ENCODE measurements at places on chromosomes 3 and 15.

GRCh38 chr3:121985846-121986245 is 36.2 kb downstream of the ILDR1 start:
- no peak for DNase-seq

DNA sequence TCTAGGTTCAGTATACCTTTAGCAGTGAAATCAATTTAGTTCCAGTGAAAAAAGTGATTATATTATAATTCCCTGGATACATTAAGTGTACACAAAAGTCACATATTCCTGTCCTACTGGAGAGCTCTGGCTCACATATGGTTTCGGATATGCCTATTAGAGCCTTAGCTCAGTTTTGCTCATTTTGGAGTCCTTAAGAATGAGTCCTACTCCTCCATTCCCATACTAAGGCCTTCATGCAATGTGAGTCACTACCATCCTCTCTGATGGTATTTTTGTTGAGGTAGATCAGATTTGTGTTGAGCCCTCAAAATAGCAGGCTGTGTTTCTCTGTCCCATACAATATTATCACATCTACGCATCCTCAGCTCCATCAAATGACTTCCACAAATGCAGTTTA is 294.2 kb upstream of the COL8A1 start:
- DNase-seq = no peak

GRCh38 chr15:63238171-63238570 is 39.2 kb upstream of the APH1B start:
- DNase-seq = no peak

GRCh38 chr15:86700864-86701610 is 621.4 kb downstream of the AGBL1 start:
- no peak for DNase-seq

GRCh38 chr15:31085359-31085758 is 16.2 kb downstream of the TRPM1 start:
- DNase-seq = no peak

GRCh38 chr3:136584728-136585127 is 167.4 kb downstream of the STAG1 start:
- DNase-seq = no peak

DNA sequence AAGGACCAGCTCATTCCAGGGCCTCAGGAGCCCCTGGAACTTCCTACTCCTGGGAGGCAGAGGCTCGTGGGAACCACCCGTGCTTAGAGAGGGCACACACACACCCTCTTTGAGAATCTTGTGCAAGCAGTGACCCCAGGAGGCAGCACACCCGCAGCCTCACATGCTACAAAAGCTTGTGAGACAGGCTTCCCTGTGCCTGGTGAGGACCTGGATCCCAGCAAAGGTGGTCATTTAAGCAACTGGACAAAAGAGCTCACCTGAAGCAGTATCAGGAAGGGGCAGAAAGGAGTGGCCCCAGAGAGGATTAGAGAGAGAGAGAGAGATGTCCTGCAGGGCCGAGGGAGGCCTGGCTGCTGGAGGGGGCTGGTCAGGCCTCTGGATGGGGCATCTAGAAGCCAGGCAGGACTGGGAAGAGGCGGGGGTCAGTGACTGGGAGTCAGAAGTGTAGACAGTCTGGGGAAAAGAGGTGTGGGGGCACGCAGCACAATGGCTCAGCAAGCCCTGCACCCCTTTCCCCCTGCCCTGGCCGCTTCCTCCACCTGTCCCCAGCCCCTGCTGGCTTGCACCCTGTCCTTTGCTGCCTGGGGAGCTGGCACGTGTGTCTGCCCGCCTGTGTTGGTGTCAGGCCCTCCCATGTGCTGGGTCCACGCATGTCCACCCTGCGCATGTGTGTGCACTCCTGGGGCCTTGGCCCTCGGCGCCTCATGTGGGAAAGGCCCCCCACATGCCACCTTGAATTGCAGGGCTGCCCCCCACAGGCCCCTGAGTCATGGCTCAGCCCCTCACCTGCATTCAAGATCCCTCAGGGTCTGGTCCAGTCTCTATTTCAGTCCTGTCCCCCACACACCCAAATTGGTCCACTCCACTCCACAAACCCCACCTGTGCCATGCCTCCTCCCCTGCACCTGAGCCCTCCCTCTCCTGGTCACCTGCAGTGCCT is 36.9 kb downstream of the TSPAN3 start:
- no peak for DNase-seq

- no peak for DNase-seq
These were observed 1042.8 kb upstream of the NR2F2 start for GRCh38 chr15:95287720-95288103.

DNA sequence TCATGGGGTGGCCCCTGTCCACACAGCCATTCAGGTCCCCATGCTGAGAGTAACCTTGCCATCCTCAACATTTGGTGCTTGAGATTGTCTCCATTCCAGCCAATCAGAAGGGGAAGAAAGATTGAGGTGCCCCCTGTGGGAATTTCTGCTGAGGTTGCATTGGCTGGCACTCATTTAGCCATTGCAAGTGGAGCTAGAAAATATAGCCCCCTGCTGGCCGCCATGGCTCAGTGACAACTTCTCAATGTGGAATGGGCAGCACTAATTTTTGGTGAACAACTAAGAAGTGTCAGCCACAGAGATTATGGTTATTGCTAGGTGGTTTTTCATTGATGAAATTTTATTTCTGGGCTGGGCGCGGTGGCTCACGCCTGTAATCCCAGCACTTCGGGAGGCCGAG is 22.0 kb downstream of the COL6A6 start:
- peak; percentile 25 for DNase-seq

GRCh38 chr3:189040656-189041335 is 131.0 kb upstream of the TPRG1 start:
- no peak for DNase-seq
